ENCODE measurements at places on chromosomes 3 and 15.

DNA sequence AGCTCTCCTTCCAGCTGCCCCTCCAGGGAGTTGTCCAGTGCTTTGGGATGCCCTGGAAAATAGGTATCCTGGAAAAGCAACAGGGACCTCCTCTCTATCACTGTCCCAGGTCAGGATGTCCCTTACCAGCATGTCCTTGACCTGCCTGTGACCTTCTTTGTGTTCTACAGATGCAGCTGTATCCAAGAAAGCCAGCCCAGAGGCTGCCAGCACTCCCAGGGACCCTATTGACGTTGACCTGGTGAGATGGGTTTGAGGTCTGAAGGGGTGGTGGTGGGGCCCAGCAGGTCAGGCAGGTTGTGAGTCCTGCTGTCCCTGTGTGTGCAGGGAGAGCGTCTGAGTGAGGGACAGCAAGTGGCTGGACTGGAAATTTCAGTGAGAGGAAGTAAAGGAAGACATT, 30.2 kb downstream of the PML start:
- no peak for DNase-seq

- no peak for DNase-seq
Measured at GRCh38 chr3:124373524-124373923, 356.7 kb upstream of the UMPS start.

DNA sequence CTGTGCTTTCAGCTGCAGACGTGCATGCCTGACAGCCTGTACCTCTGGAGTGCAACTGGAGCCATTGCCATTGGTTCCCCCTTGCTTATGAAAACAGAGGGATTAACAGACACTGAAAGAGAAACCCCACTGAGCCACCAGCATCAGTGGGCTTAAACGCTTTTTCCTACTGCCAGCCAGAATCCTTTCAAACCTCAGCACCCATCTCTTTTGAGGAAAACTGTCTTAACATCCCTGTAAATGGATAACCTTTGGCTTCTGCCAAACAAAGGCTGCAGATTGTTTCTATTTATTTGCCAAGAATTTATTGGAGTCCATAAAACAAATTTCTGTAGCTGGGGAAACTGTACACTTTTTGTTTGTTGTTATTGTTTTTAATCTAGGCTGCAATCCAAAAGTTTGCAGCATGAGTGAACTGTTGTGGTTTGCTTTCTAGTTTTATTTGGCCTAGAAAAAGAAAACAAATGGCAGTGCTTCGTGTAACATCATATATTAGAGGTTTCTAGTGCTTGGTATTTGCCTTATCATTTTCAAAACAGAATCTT, 369.2 kb upstream of the IL12A start:
- DNase-seq, result no peak

- DNase-seq, result no peak
Measured at GRCh38 chr15:91412138-91412928, 312.3 kb downstream of the SV2B start.

DNA sequence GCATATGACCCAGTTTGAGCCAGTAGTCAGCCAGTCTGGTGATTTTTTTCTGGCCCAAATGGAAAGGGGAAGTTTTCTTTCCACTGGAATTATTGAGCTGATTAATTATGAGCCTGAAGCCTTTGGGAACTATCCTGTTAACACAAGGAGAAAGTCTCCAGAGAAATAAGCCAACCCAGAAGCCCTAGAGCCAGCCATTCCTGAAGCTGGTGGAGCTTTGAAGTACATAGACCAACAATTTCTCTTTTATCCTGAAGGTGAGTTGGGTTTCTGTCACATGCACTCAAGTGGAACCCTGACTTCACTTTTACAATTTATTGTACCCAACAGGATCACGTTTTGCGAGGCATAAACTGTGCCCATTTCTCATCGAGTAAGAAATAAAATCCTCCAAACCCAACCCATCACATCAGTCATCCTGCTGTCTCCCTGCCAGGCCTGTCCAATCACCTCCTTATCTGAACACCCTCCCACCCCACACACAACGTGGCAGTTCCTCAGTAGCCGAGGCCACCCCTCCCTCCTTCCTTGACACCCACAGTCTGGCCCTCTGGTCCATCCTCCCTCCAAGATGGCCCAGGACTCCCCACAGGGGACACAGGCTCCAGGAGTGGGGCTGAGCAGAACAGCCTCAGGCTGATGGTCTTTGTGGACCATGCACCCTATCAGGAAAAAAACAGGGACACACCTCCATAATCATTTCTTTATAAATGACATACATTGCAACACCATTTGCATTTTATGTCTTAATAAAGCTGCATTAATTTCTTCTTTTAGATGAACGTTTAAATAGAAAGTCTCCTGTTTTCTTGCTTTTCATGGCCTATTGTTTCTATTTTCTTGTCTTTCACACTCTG, 55.7 kb upstream of the GATA2 start:
- no peak for DNase-seq

DNA sequence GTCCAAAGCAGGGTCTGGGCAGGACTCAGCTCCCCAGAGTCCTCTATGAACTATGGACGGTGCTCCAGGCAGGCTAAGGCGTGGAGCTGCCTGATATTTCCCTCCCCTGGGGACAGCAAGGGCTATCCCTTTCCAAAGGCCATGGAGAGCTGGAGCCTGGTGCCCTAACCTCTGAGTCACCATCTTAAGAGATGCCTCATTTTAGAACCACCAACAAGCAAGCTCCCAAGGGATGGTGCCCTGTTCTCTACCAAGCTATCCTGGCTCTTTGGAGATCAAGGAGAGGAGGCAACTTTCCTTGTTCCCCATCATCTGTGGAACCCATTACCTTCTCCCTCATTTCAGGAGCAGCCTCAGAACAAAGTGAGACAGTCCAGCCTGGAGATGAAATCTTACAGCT, 15.7 kb downstream of the STARD5 start:
- no peak for DNase-seq

- DNase-seq, result no peak
Measured at GRCh38 chr15:38612159-38612863, 47.7 kb upstream of the RASGRP1 start.

DNA sequence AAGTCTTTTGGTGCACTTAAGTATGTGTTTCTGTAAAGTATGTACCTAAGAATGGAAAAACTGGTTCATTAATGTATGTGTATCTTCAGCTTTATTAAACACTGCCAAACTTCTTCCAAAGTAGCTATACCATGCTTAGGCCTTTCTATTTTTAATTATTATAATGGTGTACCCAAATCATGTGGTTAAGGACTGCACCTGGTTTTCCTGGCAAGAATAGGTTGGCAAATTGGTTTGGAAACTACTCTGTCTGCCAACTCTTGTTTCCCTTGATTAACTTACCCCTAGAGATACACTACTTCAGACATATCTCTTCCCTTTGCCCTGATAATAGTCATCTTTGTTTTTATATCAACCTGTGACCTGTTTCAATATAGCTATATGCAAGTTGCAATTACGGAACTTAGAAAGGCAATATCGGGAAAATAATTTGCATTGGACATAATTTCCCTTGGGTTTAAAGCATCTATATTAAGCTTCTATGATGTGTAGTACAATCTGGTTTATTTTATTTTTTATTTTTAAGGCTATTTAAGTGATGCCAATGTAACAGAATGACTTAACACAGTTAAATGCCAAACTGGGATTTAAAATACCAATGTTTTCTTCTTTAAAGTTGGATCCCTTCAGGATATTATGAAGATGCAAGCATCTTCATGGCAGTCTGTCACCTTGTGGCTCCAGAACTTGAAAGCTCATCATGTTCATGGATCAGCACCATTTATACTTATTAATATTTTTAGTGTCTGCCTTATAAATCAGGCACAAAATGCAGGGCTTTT, 40.6 kb upstream of the TMEM108 start:
- no peak for DNase-seq

DNA sequence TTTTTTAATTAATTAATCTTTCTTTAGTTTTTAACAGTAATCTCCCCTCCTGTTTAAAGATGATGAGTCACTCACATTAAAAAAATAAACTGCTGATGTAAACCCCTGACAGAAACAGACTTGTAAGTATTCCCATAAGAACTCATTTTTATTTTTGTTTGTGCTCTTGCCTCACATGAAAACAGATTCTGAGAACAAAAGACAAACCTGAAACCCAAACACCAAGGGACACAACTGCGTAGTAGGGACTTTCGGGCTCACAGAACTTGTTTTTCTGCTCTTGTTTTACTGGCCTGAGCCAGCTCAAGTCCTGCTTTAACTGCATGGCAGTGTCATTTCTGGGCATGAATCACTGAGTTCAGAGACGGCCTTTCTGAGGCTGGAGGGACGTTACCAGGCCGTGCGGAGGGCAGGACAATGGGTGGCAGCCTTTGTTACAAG, 600.8 kb downstream of the FOXP1 start:
- DNase-seq, result peak; percentile 84

GRCh38 chr3:32952369-32953077, 1.1 kb downstream of the CCR4 start:
- DNase-seq, result no peak

DNA sequence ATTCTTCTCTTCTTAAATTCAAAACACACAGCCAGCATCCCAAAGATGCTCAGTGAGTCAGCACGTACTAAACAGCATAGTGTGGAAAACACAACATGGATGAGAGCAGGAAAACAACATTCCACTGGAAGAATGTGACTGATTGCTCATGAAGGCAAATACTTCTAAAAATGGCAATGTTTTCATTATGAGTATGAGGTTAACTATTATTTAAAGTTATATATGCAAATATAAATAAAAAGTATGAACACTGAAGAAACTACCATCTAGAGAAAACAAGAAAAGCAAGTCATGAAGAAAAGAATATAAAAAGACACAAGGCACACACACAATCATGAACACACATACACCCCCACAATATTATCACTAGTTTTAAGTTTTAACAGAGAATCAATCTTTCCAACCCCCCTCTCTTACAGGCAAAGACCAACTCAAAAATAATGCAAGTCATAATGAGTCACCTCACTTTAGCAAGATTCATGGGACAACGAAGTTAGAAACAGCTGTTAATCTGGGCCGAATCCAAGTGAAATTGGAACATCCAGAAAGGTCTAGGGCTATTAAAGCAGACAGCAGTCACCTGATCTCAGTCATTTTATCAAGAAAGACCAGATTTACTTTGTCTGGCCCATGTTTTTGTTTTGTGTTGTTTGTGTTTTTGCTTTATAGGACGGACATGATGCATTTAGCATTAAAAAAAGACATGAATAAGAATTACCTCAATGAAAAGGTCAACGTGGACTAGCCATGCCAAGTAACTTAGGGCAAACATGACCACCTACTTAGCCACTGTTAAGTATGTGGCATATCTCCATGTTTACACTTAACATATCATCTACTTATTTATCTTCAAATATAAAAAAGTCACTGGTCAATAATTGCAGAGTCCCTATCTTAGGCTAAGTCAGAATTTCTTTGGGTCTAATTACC, 18.1 kb downstream of the GBE1 start:
- DNase-seq, result no peak

DNA sequence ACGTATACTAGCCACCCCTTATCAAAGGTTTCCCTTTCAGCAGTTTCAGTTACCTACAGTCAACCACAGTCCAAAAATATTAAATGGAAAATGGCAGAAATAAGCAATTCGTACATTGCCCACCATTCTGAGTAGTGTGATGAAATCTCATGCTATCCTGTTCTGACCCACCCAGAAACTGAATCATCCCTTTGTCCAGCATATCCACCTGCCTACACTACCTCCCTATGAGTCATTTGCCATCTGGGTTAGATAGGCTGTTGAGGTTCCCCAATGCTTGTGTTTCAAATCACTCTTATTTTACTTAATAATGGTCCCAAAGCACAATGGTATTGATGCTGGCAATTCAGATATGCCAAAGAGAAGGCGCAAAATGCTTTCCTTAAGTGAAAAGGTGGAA, 15.3 kb upstream of the PHC3 start:
- DNase-seq, result no peak

DNA sequence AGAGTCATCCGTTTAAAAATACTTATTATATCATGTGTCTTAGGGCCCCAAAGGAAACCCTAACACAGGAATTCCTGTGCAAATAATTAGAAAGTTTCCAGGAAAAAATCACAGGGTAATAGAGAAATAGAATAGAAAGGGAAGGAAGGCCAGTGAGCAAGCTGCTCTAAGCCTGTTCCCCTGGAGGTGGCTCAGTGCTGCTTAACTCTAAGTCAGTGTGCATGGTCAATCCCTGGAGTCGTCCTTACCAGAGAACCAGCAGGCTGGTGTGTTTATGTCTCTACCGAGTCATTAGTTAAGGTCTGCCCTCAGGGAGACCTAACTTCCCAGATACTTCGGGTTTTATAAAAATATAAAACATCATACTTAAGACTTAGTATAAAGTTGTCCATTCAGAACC, 21.0 kb upstream of the MCF2L2 start:
- no peak for DNase-seq

Data from T47D (cell line).